ENCODE measurements at places on chromosomes 2 and 18. TPM values are rescaled to one million over a fixed set of nuclear protein-coding genes. Genes with fewer than 3 reads are reported as not detected.

DNA sequence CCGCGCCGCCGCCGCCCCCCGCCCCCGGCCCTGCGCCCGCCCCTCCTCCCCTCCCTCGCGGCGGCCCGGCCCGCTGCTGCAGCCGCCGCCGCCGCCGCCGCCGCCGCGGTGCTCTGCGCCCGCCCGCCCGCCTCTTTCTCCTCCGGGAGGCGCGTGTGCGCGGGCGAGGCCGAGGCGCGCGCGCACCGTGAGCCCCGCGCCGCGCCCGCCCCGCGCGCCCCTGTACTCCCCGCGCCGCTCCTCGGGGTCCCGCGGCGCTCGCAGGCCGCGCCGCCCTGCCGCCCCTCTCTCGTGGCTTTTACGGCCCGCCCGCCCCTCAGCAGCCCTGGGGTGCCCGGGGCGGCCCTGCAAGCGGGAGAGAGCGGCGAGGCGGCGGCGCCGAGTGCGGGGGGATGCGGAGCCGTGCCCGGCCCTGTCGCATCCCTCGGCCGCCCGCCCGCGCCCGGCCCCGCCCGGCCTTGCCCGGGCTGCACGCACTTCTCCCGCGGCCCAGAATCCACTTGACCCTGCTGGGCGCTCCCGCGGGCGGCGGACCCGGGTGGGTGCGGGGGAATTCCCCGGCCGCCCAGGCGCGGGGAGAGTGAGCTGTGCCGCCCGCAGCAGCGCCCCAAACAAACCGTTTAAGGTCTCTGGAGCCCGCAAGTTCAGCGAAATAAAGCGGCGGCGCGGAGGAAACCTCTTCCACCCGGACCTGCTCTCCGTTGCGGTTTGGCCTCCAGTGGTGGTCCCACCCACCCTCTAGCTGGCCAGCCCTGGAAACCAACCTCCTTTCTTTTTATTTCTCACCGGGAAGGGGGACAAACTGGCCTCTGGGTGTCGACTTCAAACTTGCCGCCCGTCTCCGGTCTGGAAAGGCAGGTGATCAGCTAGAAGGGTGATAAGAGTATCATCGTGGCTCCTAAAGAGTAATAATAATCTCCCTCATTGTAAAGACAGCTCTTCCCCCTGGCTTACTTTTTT lies 37.4 kb downstream of the AFF3 start:
- H3K36me3 ChIP-seq = no peaks in the 10 kb centered on the region
- H3K4me3 ChIP-seq = peak overlapping the region; percentile 90
- DNase-seq = peak; percentile 43

- H3K4me3 ChIP-seq = no peak overlapping the region
- peaks cover 78% of the 10 kb centered on the region for H3K4me1 ChIP-seq
- peak overlapping the region; percentile 27 for H3K27ac ChIP-seq
- no peaks in the 10 kb centered on the region for H3K27me3 ChIP-seq
These were observed 115.9 kb downstream of the ZFP36L2 start for GRCh38 chr2:43110442-43110871.

DNA sequence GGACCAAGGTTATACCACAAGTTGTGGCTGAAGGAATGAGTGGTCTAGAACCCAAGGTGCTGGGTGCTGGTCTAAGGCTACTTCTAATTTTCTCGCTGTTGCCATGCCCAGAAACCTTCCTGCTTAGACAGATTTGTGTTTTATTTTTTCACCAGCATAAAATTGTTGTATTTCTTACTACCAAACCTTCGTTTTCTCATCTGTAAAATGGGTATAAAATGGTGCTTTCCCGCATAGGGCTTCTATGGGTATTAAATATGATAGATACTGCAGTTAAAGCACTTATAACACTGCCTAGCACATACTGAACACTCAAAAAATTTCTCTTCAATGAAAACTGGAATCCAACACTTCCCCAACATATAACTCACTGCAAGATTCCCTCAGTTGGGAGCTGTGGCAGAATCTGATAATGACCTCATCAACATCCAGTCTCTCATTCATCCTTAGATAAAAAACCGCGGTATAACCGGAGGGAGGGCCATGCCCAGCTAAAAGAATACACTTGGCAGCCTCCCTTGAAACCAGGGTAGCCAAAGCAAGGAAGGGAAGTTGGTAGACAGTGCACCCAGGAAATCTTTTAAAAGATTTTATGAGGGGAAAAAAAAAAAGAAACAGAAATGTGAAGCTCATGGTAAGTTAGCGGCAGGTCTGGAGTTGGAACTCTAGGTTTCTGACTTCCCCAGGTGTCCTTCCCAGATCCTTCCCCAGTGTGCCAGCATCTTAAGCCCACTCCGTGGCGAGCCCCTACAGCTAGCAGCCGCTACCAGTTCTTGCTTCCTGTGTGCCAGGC lies 1.2 kb downstream of the NEMP2 start:
- no peak for DNase-seq
- H3K4me3 ChIP-seq = peak overlapping the region; percentile 96
- no peaks in the 10 kb centered on the region for H3K27me3 ChIP-seq
- H3K4me1 ChIP-seq = peaks cover 48% of the 10 kb centered on the region
- peaks cover 21% of the 10 kb centered on the region for H3K36me3 ChIP-seq

GRCh38 chr2:26706616-26707473 lies 14.3 kb downstream of the KCNK3 start:
- DNase-seq = no peak
- no peaks in the 10 kb centered on the region for H3K27me3 ChIP-seq
- no peak overlapping the region for H3K4me3 ChIP-seq
- no peaks in the 10 kb centered on the region for H3K36me3 ChIP-seq
- H3K27ac ChIP-seq = no peak overlapping the region

DNA sequence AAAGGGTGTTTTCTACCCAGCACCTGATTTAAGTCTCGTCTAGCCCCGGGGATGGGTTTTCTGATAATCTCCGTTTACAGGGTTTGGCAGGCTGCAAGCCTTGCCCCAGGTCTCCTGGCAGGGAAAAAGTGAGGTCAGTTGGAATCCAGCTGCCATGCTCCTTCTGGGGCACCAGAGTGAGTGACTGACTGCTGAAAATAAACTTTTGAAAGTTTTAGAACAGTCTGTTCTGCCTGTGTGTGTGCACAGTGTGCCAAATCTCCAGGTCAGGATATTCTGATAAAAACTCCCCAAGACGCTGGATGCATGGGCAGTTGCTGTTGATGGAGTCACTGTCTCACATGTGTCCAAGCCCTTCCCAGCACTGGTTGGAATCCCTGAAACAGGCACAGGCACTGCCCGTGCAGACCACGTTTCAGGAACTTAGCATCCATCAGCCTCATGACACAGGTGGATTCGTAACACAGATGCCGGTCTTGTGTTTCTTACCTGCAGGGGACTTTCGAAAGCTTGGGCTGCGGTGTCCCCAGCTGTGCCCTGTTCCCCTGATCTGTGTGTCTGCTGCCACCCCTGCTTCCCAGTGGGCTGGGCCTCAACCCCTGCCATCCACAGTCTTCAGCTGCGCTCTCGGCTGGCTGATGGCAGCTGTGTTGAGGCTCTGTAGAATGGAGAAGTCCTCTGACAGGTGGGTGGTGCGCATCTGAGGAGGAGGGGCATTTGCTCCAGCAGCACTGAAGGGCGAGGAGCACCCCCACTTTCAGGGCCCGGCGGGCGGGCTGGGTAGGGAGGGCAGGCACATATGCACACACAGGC lies 65.0 kb downstream of the SH3RF3 start:
- H3K4me3 ChIP-seq = no peak overlapping the region
- H3K4me1 ChIP-seq = no peaks in the 10 kb centered on the region
- no peaks in the 10 kb centered on the region for H3K27me3 ChIP-seq
- DNase-seq = no peak
- H3K27ac ChIP-seq = no peak overlapping the region

- peaks cover 38% of the 10 kb centered on the region for H3K4me1 ChIP-seq
- no peaks in the 10 kb centered on the region for H3K36me3 ChIP-seq
- H3K4me3 ChIP-seq = no peak overlapping the region
- no peak overlapping the region for H3K27ac ChIP-seq
- H3K27me3 ChIP-seq = no peaks in the 10 kb centered on the region
- DNase-seq = no peak
These were observed 103.3 kb upstream of the ID2 start for GRCh38 chr2:8578335-8579244.

DNA sequence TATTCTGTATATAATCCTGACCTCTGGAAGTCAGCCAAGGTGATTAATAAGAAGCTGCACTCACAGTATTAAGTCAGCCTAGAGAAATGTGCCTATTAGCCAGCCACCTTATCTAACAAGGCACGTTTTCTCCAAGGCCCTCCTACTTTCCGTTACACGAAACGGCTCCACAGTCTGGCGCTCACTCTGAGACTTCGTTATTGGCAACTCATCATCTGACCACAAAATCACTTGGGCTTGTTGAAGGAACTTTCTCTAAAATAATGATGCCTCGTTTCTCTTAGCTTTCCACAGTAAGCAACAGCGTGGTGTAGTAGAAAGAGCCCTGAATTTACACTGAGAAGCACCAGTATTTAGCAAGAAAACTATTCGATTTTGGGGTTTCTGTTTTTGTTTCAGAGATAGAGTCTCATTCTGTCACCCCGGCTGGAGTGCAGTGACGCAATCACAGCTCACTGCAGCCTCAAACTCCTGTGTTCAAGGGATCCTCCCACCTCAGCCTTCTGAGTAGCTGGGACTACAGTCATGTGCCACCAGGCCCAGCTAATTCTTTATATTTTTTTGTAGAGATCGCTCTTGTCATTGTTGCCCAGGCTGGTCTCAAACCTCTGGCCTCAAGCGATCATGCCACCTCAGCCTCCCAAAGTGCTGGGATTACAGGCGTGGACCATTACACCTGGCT lies 53.6 kb upstream of the SLC14A1 start:
- H3K36me3 ChIP-seq = no peaks in the 10 kb centered on the region
- peaks cover 3% of the 10 kb centered on the region for H3K27me3 ChIP-seq
- peaks cover under 1% of the 10 kb centered on the region for H3K4me1 ChIP-seq
- H3K4me3 ChIP-seq = no peak overlapping the region
- no peak for DNase-seq

DNA sequence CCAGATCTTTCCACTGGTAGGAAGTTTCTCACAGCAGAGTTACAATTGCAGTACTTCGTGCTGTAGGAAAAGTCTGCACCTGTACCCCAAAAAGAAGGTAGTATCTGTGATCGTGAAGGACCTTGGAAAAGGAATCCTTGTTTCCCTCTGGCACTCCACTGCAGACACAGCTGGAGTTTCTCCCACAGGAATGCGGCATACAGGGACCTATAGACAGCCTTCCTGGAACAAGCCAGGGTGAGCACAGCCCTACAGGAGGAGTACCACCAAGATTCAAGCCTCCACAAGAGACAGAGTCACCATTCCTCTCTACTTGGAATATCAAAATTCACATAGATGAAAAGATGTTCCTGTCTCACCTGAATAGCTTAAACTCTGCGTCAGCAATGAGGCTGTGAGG lies 372.4 kb downstream of the CMPK2 start:
- H3K27ac ChIP-seq = no peak overlapping the region
- peaks cover 14% of the 10 kb centered on the region for H3K4me1 ChIP-seq
- H3K36me3 ChIP-seq = no peaks in the 10 kb centered on the region
- no peak for DNase-seq
- no peak overlapping the region for H3K4me3 ChIP-seq

GRCh38 chr2:3320910-3321605 lies 56.6 kb downstream of the EIPR1 start:
- no peak overlapping the region for H3K4me3 ChIP-seq
- H3K36me3 ChIP-seq = peaks cover 3% of the 10 kb centered on the region
- no peak for DNase-seq
- H3K27ac ChIP-seq = no peak overlapping the region
- no peaks in the 10 kb centered on the region for H3K27me3 ChIP-seq

DNA sequence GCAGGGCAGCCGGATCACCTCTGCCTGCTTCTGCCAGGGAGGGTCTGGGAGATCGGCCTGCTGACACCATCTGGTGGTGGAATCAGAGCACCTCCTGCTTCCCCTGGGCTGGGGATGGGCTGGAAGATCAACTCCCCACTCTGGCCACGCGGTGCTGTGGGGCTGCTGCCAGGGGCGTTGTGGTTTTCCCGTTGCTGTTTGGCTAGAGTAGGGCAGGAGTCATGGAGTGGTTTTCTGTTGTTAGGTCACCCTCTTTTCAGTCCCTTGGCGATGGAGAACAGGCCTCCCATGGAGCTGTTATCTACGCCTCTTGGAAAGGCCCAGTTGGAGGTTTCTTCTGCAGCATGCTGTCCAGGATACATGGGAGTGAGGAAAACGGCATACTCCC lies 15.2 kb downstream of the BCL2L11 start:
- peaks cover 23% of the 10 kb centered on the region for H3K4me1 ChIP-seq
- no peak for DNase-seq
- H3K36me3 ChIP-seq = peaks cover 29% of the 10 kb centered on the region
- no peak overlapping the region for H3K27ac ChIP-seq
- H3K4me3 ChIP-seq = no peak overlapping the region

DNA sequence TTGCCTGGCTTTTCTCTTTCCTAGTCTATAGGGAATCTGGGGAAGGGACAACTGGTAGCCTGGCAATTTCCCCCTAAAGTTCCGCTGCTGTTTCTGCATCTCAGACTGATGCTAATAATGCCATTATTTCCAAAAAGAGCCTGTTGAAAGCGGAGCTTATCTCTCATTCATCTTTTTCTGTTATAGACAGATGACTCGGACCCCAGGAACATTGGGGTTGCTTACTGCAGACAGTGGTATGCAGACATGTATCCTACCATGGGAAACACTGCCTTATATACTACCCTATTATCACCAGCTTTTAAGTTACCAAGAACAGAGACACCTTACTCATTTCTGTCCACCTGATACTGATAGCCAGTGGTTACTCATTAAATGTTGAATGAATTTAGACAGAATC lies 15.3 kb downstream of the ETAA1 start:
- DNase-seq = no peak
- no peak overlapping the region for H3K4me3 ChIP-seq

DNA sequence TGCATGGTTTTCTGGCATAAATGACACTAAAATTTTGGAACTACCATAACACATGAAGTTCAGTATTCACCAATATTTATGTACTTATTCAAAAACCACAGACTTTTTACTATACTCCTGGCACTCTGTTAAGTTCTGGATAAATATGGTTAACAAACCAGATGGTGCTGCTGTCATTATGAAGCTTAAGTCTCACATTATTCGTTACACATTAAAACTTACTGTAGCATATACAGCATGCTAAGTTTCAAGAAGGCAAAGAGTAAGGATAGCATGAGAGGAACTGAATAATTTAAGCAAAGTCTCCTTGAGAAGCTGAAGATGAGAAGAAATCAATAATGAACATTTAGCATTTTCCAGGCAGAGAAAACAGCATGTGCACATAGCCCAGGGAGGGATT lies 929.5 kb downstream of the NRXN1 start:
- no peak overlapping the region for H3K27ac ChIP-seq
- H3K4me3 ChIP-seq = no peak overlapping the region
- DNase-seq = no peak
- no peaks in the 10 kb centered on the region for H3K36me3 ChIP-seq
- no peaks in the 10 kb centered on the region for H3K4me1 ChIP-seq

GRCh38 chr2:73292906-73293533 lies 328 bp downstream of the EGR4 start:
- no peaks in the 10 kb centered on the region for H3K36me3 ChIP-seq
- DNase-seq = no peak
- no peak overlapping the region for H3K4me3 ChIP-seq

Gene LRP2
- total RNA-seq = 27.5 TPM

Gene CNTNAP5
- total RNA-seq = 1.1 TPM

Gene HNMT
- 5.5 TPM for total RNA-seq

Gene E2F6
- total RNA-seq = 28.5 TPM

Gene GREB1L
- total RNA-seq = 80.5 TPM

Gene PTMA
- 1,529 TPM for total RNA-seq

Gene ONECUT2
- total RNA-seq = 8.2 TPM

Gene SIX2
- not detected for total RNA-seq

Gene UCN
- 1.6 TPM for total RNA-seq
